Central memory CD8-positive, alpha-beta T cell (primary cell): ENCODE measurements at places on chromosomes 11 and 22.

DNA sequence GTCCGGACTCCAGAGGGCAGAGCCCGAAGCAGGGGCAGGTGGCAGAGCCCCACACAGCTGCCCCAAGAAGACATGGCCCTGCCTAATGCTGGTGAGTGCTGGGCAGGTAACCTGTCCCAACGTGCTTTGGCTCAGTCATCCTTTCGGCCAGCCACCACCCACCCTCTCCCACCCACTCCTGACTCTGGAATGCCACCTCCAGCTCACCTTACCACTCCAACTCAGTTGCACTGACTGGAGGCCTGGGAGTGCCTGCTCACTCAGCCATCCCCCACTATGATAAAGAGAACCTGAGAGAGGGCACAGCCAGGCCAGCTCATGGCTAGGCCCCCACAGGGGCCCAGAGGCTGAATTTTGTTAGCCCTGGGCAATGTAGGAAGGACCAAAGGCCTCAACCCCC, 53.8 kb upstream of the MPEG1 start:
- H3K27me3 ChIP-seq: peaks cover 2% of the 10 kb centered on the region
- DNase-seq: no peak
- H3K4me1 ChIP-seq: no peaks in the 10 kb centered on the region
- H3K4me3 ChIP-seq: no peak overlapping the region

DNA sequence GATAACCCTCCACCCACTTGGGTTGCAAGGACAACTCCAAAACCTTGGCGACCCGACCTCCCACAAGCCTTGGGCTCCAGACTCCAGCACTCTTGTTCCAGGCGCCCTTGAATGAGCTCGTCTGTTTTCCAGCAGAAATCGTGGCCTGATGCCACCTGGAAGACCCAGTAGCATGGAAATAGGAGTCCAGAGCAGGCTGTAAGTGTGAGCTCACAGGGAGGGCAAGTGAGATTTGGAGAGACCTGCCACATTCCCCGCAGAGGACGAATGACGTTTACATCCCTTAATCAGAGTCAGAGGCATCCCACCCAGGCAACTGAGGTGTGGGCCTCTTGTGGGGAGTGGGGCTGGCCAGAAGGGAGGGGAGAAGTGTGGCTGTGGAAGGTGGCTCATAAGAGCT, 71.9 kb downstream of the LDLRAD3 start:
- no peaks in the 10 kb centered on the region for H3K4me1 ChIP-seq
- peaks cover 51% of the 10 kb centered on the region for H3K27me3 ChIP-seq
- peaks cover 1% of the 10 kb centered on the region for H3K36me3 ChIP-seq
- no peak for DNase-seq
- H3K4me3 ChIP-seq: no peak overlapping the region
- no peak overlapping the region for H3K27ac ChIP-seq

DNA sequence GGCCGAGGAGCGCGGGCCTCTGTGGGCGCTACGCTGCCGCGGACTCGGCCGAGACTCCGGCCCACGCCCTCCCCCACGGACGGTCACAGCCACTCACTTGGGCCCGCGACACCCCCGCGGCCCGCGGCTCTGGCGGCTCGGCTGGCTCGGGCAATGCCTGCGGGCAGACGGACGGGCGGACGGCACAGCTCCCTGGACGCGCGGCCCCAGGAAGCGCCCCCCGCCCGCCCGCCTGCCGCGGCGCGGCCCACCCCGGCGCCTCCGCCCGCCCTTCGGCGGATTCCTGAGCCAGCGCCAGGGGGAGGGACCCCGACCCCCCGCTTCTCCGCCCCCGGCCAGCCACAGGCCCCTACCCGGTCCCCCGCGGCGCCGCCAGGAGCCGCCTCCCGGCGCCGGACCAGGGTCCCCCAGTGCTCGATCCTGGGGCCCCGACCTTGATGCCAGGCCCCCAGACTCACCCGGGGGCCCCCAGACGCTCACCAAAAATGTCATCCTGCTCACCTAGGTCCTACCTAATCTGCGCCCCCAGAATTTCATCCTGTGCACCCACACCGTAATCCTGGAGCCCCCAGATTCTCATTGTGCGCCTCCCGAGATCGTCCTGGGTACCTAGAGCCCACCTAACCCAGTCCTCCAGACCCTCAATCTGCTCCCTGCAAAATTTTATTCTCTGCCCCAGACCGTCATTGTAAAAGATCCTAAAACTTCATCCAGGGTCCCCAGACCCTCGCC, at the start of gene EFEMP2:
Gene EFEMP2, minus strand, starts transcription at position 215 of the 732 bp plus-strand sequence. CDS start 446 bp downstream, outside the sequence.
- peak within 1 kb of the TSS; percentile 86 for H3K4me3 ChIP-seq
- H3K27ac ChIP-seq: peak within 1 kb of the TSS; percentile 91
- H3K4me1 ChIP-seq: peaks cover 27% of the 10 kb centered on the region
- DNase-seq: no peak
- no peaks in the 10 kb centered on the region for H3K27me3 ChIP-seq

DNA sequence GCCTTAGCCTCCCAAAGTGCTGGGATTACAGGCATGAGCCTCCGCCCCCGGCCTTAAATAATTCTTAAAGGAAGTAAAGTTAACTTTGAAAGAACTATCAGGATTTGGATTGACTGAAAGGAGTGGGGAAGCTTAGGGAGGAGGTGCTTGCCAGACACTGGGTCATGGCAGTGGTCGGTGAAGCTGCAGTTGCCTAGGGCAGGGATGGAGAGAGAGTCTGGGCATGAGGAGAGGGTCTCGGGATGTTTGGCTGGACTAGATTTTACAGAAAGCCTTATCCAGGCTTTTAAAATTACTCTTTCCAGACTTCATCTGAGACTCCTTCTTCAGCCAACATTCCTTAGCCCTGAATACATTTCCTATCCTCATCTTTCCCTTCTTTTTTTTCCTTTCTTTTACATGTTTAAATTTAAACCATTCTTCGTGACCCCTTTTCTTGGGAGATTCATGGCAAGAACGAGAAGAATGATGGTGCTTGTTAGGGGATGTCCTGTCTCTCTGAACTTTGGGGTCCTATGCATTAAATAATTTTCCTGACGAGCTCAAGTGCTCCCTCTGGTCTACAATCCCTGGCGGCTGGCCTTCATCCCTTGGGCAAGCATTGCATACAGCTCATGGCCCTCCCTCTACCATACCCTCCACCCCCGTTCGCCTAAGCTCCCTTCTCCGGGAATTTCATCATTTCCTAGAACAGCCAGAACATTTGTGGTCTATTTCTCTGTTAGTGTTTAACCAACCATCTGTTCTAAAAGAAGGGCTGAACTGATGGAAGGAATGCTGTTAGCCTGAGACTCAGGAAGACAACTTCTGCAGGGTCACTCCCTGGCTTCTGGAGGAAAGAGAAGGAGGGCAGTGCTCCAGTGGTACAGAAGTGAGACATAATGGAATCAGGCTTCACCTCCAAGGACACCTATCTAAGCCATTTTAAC, at the start of gene NNMT:
Gene NNMT, plus strand, starts transcription at position 724 of the 929 bp plus-strand sequence. Its CDS starts 158 bp downstream, at position 882.
- peaks cover 49% of the 10 kb centered on the region for H3K27me3 ChIP-seq
- no peaks in the 10 kb centered on the region for H3K36me3 ChIP-seq
- H3K27ac ChIP-seq: no peak within 1 kb of the TSS
- H3K4me1 ChIP-seq: no peaks in the 10 kb centered on the region

DNA sequence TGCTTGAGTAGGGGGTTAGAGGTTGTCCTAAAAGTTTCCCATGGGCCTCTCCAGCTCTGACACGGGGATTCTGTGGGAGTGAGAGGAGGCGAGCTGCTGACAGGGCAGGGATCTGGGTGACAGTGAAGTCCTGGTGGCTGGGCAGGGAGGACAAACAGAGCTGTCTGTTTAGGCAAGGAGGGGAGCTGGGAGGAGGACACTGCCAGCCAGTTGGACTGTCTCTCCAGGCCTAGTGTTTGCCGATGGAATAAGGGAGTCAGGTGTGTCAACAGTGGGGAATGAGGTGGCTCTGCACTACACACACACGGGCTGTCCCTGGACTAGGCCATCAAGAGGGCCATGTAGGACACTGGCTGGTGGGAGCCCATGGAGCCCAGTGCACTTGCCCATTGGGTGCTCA, 20.6 kb upstream of the SYT7 start:
- no peak overlapping the region for H3K4me3 ChIP-seq
- no peak overlapping the region for H3K27ac ChIP-seq
- H3K36me3 ChIP-seq: no peaks in the 10 kb centered on the region
- DNase-seq: no peak

DNA sequence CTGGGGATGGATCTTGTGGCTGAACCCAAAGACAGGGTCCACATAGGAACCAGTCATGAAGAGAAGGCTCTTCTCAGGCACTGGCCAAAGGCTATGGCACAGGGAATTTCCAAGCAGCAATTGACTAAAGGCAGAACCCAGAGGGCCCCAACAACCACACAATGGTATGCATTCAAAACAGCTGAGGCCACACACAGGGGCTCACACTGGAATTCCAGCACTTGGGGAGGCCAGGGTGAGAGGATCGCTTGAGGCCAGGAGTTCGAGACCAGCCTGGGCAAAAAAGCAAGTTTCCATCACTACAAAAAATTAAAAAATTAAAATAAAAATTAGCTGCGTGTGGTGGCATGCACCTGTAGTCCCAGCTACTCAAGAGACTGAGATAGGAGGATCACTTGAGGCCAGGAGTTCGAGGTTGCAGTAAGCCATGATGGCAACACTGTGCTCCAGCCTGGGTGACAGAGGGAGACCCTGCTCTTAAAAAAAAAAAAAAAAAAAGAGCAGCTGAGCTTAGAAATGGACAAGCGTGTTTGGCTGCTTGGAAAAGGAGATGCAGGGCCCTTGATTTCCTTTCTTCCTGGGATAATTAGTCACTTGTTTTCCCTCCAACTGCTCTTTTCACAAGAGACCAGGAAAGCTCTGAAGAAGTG, 44.6 kb downstream of the MYH9 start:
- no peaks in the 10 kb centered on the region for H3K27me3 ChIP-seq
- no peak for DNase-seq
- peaks cover 70% of the 10 kb centered on the region for H3K4me1 ChIP-seq
- H3K27ac ChIP-seq: peak overlapping the region; percentile 87
- peak overlapping the region; percentile 65 for H3K4me3 ChIP-seq

GRCh38 chr22:29216011-29216872, 10.5 kb downstream of the EMID1 start:
- no peak overlapping the region for H3K4me3 ChIP-seq
- no peak for DNase-seq
- no peak overlapping the region for H3K27ac ChIP-seq
- H3K36me3 ChIP-seq: no peaks in the 10 kb centered on the region

DNA sequence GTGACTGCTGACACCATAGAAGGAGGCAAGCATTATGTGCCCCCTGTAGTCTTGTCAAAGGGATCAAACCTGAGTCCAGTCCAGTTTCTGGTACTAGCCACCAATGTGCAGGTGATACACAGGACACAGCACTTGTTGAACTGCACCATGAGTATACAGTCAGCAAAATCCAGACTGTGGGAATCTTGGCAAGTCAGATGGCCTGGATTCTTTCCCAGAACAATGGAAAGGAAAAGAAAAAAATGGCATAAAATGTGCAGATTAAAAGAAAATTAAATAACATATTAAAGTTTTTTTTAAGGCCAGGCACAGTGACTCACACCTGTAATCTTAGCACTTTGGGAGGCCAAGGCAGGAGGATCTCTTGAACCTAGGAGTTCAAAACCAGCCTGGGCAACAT, 16.8 kb downstream of the CRY2 start:
- H3K36me3 ChIP-seq: peaks cover 61% of the 10 kb centered on the region
- no peak overlapping the region for H3K4me3 ChIP-seq
- no peak for DNase-seq
- no peaks in the 10 kb centered on the region for H3K4me1 ChIP-seq

DNA sequence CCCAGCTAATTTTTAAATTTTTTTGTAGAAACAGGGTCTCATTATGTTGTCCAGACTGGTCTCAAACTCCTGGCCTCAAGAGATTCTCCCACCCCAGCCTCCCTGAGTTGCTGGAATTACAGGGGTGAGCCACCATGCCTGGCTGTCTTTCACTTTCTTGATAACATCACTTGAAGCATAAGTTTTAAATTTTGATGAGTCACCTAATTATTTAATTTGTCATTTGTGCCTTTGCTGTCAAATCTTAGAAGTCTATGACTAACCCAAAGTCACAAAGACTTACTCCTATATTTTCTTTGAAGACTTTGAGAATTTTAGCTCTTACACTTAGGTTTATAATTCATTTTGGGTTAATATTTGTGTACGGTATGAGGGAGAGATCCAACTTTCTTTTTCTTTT, 14.5 kb upstream of the MSANTD2 start:
- no peaks in the 10 kb centered on the region for H3K4me1 ChIP-seq
- peaks cover 55% of the 10 kb centered on the region for H3K27me3 ChIP-seq
- H3K27ac ChIP-seq: no peak overlapping the region

- no peak overlapping the region for H3K27ac ChIP-seq
- peaks cover 9% of the 10 kb centered on the region for H3K4me1 ChIP-seq
- H3K4me3 ChIP-seq: no peak overlapping the region
- no peaks in the 10 kb centered on the region for H3K27me3 ChIP-seq
Observed at GRCh38 chr22:31449506-31449905, 40.1 kb downstream of the EIF4ENIF1 start.

GRCh38 chr22:19629720-19630419, 84.4 kb upstream of the SEPTIN5 start:
- H3K27me3 ChIP-seq: peaks cover 48% of the 10 kb centered on the region
- no peak overlapping the region for H3K4me3 ChIP-seq
- H3K36me3 ChIP-seq: peaks cover 3% of the 10 kb centered on the region
- no peak overlapping the region for H3K27ac ChIP-seq

DNA sequence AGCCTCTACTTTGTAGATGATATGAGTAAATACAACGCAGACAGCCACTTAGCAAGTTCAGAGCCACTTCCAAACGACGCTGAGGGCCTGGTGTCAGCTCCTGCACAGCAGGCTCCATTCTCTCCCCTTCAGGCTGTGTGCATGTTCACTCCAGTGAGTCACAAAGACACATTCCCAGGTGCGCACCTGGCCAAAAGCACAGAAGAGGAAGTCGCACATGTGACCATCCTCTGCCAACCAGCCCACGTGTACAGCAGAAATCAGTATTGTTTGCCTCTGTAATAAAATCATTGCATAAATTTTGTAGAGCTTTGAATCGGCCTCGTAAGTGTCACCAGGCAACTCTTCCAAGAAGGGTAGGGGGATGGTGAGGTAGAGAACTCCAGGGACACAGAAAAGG, 19.5 kb upstream of the TPH1 start:
- H3K27me3 ChIP-seq: no peaks in the 10 kb centered on the region
- DNase-seq: no peak
- no peaks in the 10 kb centered on the region for H3K36me3 ChIP-seq
- no peak overlapping the region for H3K4me3 ChIP-seq
